Femur (tissue), 1 donor: ENCODE measurements at places on chromosomes 5 and 9.

DNA sequence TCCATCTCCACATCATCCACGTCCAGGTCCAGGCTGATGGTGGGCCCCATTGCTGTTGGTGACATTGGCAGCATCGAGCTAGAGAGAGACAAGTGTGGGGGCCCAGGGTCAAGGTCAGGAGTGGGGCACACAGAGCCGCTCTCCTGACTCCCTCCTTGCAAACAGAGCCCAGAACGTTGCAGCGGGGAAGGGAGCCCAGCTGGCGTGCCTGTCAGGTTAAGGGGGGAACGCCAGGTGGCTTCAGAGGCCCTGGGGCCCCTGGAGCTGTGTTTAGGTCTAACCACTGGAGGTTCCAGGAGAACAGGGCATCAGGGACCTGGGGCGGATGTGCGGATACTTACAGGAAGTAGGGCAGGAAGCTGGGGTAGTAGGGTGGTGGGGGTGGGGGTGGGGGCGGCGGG, 7.5 kb downstream of the RNF44 start:
- DNase-seq: no peak

DNA sequence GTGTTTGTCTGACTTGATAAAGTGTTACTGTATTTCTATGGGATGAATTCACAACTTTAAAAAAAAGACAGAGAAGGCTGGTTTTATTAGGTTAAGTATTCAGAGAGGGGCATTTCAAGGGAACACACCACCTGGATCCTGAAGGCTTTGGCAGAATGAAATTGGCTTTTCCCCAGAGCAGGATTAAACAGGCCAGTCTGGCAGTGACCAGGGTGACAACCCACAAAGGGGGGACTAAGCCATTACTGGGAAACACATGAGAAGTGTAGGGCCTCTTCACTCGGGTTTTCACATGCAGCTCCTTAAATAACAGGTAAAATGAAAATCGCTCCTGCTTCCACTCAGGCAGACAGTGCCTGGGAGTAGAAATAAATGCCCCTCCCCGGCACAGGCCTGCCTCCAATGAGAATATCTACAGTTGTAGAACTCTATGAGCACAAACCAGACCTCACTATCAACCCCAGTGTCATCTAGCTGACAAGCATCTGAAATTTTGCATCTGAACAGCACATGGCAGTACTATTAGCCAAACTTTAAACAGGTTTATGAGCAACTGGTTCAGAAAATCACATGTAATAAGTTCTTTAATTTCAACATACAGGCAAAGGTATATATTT, 85.8 kb downstream of the LHFPL2 start:
- no peak for DNase-seq

GRCh38 chr5:152472083-152472482, 67.0 kb upstream of the NMUR2 start:
- no peak for DNase-seq

GRCh38 chr9:104604801-104605200, 626 bp downstream of the OR13C2 start:
- DNase-seq: no peak

DNA sequence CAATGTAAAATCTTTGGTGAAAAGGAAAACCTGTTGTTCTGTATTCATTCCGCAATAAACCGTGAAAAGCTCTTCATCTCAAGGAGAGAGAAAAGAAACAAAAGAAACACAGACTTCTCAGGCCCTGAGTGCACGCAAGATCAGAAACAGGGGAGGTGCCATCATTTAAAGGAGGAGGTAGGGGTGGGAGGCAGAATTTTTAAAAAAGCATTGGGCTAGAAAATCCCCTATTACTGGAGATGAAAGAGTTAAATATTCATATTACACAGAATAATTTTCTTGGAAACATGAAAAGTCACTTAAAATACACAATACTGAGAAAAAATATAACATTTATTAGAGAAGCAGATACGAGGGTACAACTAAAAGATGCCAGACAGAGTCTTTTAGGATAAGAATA, 56.3 kb downstream of the USP20 start:
- no peak for DNase-seq
